ENCODE measurements at places on chromosomes 7 and 10.

GRCh38 chr10:78296785-78297184 is 263.1 kb downstream of the RPS24 start:
- DNase-seq = no peak
- no peak overlapping the region for H3K27ac ChIP-seq
- H3K36me3 ChIP-seq = no peaks in the 10 kb centered on the region
- H3K4me1 ChIP-seq = peaks cover 6% of the 10 kb centered on the region
- H3K4me3 ChIP-seq = no peak overlapping the region

DNA sequence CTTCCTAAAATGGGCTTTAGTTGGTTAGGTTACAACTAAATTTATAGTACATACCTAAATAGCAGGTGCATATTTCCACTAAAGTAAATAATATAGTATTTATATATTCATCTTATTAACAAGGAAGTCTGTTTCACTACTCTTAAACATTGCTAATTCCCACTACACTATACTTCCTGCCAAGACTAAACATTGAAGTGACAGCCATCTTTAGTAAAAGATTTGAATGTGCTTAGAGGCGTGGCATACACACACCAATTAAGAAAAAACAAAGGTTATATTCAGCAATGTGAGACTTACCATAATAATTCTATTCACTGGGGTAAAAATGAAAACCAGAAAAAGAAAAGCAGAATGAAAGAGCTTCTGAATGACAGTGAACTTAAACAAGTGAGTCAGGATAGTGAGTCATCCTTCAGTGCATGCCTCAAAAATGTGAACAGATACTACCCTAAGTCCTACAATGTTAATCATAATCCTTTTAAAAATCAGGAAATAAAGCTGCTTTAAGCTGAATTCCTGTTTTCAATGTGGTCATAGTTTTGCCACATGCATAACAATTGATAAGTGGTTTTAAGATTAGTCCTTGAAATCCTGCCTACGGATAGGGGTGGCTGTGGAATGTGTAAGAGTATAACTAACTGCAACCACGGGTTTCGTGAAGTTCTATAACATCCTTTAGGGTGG is 59.4 kb downstream of the USP6NL start:
- H3K36me3 ChIP-seq = no peaks in the 10 kb centered on the region
- no peak overlapping the region for H3K27ac ChIP-seq
- no peak for DNase-seq
- no peaks in the 10 kb centered on the region for H3K27me3 ChIP-seq
- H3K4me1 ChIP-seq = peaks cover 45% of the 10 kb centered on the region

DNA sequence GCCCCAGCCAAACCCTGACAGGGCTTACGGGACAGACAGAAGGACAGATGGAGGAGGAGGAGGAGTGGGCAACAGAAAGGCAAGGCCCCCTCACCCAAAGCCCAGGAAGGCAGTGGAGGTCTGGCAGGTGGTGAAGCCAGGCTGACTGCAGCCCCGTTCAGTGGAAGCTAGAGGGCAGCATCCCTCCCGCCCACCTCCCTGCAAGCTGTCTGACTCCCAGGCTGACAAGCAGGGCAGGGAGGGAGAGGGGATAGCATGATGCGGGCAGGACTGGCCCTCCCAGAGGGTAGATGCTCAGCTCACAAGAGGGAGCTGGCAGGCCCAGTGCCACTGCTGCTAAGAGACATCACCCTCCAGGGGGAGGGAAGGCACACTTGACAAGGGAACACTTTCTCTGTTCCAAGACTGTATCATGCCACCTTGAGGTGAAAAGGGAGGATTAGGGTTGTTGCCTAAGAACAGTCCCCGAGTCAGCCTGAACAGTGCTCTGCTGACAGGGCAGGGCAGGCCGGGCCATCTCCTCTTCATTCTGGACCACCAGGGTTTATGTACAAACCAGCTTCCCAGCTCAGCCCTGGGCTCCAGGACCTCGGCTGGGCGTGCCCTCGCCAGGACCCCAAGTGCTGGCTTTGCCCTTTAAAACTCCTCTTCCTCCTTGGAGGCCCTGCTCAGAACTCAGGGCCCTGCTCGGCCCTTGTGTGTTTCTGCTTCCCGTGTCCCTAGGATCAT is 61.8 kb downstream of the RASGEF1A start:
- no peaks in the 10 kb centered on the region for H3K36me3 ChIP-seq
- H3K4me3 ChIP-seq = no peak overlapping the region
- peaks cover 13% of the 10 kb centered on the region for H3K4me1 ChIP-seq
- no peak overlapping the region for H3K27ac ChIP-seq
- no peaks in the 10 kb centered on the region for H3K27me3 ChIP-seq

- H3K27me3 ChIP-seq = no peaks in the 10 kb centered on the region
- no peak overlapping the region for H3K4me3 ChIP-seq
- no peak for DNase-seq
Observed at GRCh38 chr10:129709101-129709500, 242.1 kb downstream of the MGMT start.

DNA sequence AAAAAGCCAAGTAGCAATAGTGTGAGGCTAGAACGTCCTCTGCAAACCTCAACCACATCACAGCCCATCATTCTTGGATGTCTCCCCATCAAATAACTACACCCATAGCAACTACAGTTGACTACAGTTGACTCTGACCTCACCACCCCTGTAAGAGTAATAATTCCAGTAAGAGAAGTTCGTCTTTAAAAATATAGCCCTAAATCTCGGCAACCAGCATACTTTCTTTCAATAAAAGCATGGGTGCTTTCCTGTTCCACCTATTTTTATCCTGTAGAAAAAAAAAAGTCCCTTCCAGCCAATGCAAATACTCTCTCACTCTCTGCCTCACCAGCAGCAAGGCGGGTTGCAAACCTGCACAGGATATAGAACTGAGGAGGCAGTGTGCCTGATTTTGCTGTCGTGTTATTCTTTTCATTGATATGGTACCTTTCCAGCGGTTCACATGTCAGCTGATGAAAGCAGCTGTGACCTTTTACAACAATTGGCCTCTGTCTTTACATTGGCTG is 187.5 kb upstream of the NFE2L3 start:
- H3K27ac ChIP-seq = no peak overlapping the region
- peaks cover 35% of the 10 kb centered on the region for H3K27me3 ChIP-seq
- DNase-seq = no peak
- peaks cover 20% of the 10 kb centered on the region for H3K4me1 ChIP-seq

DNA sequence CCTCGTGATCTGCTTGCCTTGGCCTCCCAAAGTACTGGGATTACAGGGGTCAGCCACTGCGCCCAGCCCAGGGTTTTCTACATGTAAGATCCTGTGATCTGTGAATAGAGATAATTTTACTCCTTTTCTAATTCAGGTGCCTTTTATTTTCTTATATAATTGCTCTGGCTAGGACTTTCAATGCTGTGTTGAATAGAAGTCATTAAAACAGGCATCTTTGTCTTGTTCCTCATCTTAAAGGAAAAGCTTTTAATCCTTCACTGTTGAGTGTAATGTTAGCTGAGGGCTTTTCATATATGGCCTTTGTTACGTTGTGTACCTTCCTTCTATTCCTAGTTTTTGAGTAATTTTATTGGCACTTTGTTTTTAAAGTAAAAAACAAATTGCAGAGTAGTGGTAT is 26.6 kb downstream of the ANLN start:
- peaks cover 23% of the 10 kb centered on the region for H3K36me3 ChIP-seq
- H3K4me1 ChIP-seq = no peaks in the 10 kb centered on the region
- DNase-seq = no peak
- H3K27ac ChIP-seq = no peak overlapping the region
- no peaks in the 10 kb centered on the region for H3K27me3 ChIP-seq
- no peak overlapping the region for H3K4me3 ChIP-seq

GRCh38 chr10:7285522-7286322 is 125.1 kb downstream of the SFMBT2 start:
- peak overlapping the region; percentile 38 for H3K27ac ChIP-seq
- H3K27me3 ChIP-seq = no peaks in the 10 kb centered on the region
- no peak overlapping the region for H3K4me3 ChIP-seq
- H3K36me3 ChIP-seq = no peaks in the 10 kb centered on the region

DNA sequence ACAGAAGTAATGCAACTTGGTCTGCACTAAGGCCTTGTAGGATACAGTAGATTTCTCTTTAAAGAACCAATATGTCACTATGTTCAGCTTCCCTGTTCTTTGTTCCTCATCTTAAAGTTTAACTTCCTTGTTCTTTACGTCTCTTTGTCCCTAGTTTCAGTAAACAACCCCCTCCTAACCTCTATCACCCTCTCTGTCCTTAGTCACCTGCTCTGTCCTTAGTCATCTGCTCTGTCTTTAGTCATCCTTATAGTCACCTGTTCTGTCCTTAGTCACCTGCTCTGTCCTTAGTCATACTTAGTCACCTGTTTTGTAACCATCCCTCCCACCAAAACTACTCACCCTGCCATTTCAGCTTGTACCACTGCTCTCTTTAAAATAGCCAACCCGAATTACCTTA is 144.6 kb upstream of the TMEM106B start:
- peak; percentile 30 for DNase-seq
- H3K4me1 ChIP-seq = peaks cover 18% of the 10 kb centered on the region
- peak overlapping the region; percentile 3 for H3K27ac ChIP-seq
- no peaks in the 10 kb centered on the region for H3K27me3 ChIP-seq
- H3K4me3 ChIP-seq = no peak overlapping the region

GRCh38 chr10:49106451-49106850 is 8.9 kb downstream of the VSTM4 start:
- DNase-seq = no peak
- H3K27ac ChIP-seq = no peak overlapping the region
- peaks cover 25% of the 10 kb centered on the region for H3K27me3 ChIP-seq

GRCh38 chr7:20385126-20385525 is 54.4 kb downstream of the ITGB8 start:
- H3K27ac ChIP-seq = no peak overlapping the region
- H3K4me3 ChIP-seq = no peak overlapping the region
- no peaks in the 10 kb centered on the region for H3K4me1 ChIP-seq

- no peaks in the 10 kb centered on the region for H3K4me1 ChIP-seq
- DNase-seq = no peak
- no peak overlapping the region for H3K27ac ChIP-seq
- no peaks in the 10 kb centered on the region for H3K36me3 ChIP-seq
- H3K4me3 ChIP-seq = no peak overlapping the region
Observed at GRCh38 chr10:113409175-113409574, 143.7 kb upstream of the HABP2 start.

DNA sequence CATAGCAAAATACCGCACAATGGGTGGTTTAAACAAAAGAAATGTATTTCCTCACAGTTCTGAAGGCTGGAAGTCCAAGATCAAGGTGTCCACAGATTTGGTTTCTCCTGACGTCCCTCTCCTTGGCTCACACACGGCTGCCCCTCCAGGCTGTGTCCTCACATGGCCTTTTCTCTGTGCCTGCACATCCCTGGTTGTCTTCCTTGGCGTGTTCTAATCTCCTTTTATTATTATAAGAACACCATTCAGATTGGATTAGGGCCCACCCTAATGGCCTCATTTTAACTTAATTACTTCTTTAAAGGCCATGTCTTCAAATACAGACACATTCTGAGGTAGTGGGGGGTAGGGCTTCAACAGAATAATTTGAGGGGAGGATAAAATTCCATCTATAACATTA is 87.9 kb downstream of the FZD1 start:
- no peak overlapping the region for H3K27ac ChIP-seq
- H3K4me3 ChIP-seq = no peak overlapping the region
- H3K27me3 ChIP-seq = no peaks in the 10 kb centered on the region
- H3K36me3 ChIP-seq = no peaks in the 10 kb centered on the region

DNA sequence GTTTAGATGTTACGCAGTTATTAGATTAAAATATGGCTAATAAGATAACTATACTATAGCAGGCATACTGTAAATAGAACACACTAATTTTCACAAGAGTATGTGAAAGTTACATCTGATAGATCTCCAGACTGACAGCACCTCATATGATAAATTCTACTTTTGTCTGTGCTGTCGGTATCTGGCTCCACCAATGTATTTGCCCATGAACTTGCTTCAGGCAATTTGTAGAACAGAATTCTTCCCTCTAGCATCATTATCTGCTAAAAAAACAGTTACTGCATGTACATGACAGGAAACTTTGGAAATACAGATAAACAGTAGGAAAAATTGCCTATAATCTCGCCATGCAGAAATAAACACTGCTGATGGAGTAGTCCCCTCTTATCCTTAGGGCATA is 137.7 kb downstream of the WNT2 start:
- H3K27me3 ChIP-seq = no peaks in the 10 kb centered on the region
- no peaks in the 10 kb centered on the region for H3K36me3 ChIP-seq
- H3K4me1 ChIP-seq = no peaks in the 10 kb centered on the region
- no peak overlapping the region for H3K27ac ChIP-seq

- DNase-seq = no peak
- H3K4me1 ChIP-seq = no peaks in the 10 kb centered on the region
- no peaks in the 10 kb centered on the region for H3K27me3 ChIP-seq
- H3K4me3 ChIP-seq = no peak overlapping the region
- H3K36me3 ChIP-seq = no peaks in the 10 kb centered on the region
- no peak overlapping the region for H3K27ac ChIP-seq
Observed at GRCh38 chr10:90413196-90413595, 444.6 kb downstream of the HTR7 start.

DNA sequence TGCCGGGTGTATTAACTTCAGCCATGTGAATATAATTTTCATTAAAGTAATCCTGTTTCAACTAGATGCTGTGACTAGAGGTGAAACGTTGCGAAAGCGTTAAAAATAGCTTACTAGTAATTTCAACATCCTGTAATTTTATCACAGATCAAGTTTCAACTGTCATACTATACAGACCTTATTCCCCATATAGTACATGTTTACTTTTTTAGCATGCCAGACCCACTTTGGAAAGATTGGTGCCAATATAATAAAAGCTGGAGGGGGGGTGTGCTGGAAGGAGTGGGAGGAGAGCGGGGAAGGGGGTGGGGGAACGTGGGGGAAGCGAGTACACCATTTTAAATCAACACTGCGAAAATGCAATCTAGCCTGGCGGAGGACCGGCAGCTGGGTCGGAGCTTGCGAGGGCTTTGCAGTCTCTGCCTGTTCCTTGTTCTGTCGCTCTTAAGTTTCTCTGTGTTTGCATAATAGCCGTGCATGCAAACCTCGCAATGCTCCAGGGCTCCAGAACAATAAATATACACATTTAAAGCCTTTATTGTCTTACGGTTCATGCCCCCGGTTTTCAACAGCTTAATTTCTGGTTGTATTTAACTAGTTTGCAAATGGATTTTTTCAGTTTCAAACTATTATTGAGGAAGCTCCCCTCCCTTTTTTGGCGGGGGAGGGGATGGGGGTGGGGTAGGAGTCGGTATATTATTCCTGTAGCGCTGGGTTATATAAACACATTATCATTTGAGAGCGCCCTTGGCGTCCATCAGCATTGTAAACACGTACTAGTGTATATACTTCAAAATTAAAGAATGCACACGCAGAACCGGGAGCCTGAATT is 1.3 kb upstream of the ARID5B start:
- H3K27me3 ChIP-seq = no peaks in the 10 kb centered on the region
- H3K4me1 ChIP-seq = peaks cover 48% of the 10 kb centered on the region
- H3K36me3 ChIP-seq = peaks cover 12% of the 10 kb centered on the region
- peak overlapping the region; percentile 97 for H3K27ac ChIP-seq
- H3K4me3 ChIP-seq = peak overlapping the region; percentile 93
- DNase-seq = peak; percentile 54

GRCh38 chr7:33918438-33919143 is 13.3 kb downstream of the BMPER start:
- H3K27ac ChIP-seq = no peak overlapping the region
- H3K4me1 ChIP-seq = no peaks in the 10 kb centered on the region
- no peak for DNase-seq
- no peaks in the 10 kb centered on the region for H3K36me3 ChIP-seq
- H3K27me3 ChIP-seq = peaks cover 21% of the 10 kb centered on the region
